ENCODE measurements at places on chromosomes 7 and 10. TPM values are rescaled to one million over a fixed set of nuclear protein-coding genes. Genes with fewer than 3 reads are reported as not detected.

DNA sequence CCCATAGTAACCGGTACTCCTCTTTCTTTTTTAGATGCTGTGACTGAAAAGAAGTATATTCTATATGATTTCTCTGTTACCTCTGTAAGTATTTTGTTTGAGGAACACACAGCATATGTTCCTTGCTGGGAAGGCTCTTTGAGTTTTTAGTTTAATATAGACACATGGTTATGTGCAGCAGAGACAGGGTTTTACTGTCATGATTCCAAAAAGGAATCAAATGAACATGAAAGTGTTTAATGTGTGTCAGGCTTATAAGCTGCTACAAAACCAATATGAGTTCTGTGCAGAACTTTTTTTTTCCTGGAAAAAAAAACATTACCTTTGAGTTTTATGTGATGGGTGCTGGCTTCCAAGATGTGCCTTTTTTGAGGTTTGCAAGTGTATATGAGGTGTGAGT is 50.4 kb downstream of the MGAM2 start:
- no peak for DNase-seq

DNA sequence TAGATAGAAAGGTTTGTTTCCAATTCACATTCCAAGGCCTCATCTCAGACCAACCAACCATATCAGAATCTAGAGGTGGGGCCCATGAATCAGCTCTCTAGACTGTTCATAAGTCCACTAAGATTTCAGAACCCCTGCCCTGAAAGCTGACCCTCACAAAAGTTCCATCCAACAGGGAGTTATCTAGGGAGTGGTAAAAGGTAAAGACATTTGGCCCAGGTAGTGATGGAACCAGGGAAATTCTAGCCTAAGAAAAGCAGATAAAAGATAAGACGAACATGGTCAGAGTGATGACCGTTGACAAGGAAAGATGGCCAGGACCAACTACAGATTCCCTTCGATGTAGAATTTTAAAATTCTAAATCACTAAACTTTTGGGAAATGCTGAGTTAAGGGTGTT is 198.0 kb upstream of the NEBL start:
- DNase-seq, result no peak

GRCh38 chr10:131403936-131404335 is 92.4 kb upstream of the TCERG1L start:
- DNase-seq, result no peak

DNA sequence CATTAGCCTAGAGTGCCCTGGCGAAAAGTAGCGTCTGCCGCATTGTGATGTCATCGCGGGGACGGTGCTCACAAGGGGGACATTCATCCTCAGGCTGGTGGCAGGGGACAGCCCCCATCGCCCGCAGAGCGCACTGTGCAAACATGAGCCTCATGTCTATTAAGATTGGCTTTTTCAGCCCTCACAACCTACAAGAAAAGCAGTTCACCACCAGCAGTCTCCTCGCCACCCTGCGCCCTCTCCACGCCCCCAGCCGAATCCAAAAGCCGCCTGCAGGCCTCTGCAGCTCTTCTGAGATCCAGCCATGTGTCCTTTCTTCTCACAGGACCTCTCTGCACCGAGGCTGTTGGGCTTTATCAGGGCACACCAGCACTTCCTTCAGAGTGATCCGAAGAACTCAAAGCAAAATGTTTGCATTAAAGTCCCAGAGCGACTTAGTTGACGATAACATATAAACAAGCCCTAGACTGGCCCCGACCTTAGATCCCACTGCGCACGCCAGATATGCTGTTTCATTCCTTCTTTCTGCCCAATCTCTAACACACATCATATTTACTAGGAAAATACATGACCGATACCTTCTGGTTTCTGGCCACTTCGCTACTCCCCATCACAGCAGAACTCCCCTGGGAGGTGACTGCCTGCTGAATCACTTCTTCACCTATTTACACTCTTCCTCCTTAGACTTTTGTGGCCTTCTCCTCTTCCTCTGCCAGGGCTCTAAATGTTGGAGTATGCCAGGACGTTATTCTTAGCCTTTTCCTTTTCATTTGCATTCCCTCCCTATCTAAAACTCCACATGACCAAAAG is 206.0 kb upstream of the SH2B2 start:
- DNase-seq, result no peak

Gene C7orf33
- total RNA-seq, result not detected

DNA sequence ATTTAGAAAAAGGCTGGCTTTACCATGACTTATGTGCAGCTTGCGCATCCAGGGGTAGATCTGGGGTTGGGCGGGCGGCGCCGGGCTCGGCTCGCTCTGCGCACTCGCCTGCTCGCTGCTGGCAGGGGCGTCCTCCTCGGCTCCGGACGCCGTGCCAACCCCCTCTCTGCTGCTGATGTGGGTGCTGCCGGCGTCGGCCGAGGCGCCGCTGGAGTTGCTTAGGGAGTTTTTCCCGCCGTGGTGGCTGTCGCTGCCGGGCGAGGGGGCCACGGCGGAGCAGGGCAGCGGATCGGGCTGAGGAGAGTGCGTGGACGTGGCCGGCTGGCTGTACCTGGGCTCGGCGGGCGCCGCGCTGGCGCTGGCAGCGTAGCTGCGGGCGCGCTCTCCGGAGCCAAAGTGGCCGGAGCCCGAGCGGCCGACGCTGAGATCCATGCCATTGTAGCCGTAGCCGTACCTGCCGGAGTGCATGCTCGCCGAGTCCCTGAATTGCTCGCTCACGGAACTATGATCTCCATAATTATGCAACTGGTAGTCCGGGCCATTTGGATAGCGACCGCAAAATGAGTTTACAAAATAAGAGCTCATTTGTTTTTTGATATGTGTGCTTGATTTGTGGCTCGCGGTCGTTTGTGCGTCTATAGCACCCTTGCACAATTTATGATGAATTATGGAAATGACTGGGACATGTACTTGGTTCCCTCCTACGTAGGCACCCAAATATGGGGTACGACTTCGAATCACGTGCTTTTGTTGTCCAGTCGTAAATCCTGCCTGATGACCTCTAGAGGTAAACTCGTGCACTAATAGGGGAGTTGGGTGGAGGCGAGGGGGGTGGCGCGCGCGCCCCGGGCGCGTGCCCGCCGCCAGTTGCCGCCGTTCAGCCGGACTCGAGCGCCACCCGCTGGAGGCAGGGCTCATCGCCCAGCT is at the start of gene HOXA5:
Gene HOXA5, minus strand, starts transcription at position 659 of the 927 bp plus-strand sequence. Its CDS starts 74 bp downstream, at position 585.
- no peak for DNase-seq

GRCh38 chr7:80883154-80884025 is 35.5 kb downstream of the SEMA3C start:
- no peak for DNase-seq

Gene TUBGCP2
- total RNA-seq, result 57.5 TPM

Gene CYP51A1
- 57.2 TPM for total RNA-seq

GRCh38 chr7:31029251-31030042 is 22.7 kb upstream of the ADCYAP1R1 start:
- no peak for DNase-seq

Gene EBLN1
- not detected for total RNA-seq

Gene UNC5B
- total RNA-seq, result 0.07 TPM

DNA sequence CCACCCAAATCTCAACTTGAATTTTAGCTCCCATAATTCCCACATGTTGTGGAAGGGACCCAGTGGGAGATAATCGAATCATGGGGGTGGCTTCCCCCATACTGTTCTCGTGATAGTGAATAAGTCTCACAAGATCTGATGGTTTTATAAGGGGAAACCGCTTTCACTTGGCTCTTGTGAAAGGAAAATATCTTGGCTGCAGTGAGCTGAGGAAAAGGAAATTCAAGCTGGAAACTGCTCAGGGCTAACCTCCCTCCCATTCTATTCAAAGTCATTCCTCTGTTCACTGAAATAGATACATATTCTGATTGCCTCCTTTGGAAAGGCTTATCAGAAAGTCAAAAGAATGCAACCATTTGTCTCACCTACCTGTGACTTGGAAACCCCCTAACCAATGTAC is 15.8 kb downstream of the CYCS start:
- no peak for DNase-seq

- no peak for DNase-seq
These were observed 285.9 kb downstream of the ADARB2 start for GRCh38 chr10:1451362-1451888.

Measured in activated CD8-positive, alpha-beta T cell treated with anti-CD3 and anti-CD28 coated beads for 36 hours (primary cell).